Pons (tissue), 1 donor: ENCODE measurements at places on chromosomes 13 and 19.

GRCh38 chr13:113057084-113057483 lies 48.5 kb upstream of the F7 start:
- no peak for DNase-seq

DNA sequence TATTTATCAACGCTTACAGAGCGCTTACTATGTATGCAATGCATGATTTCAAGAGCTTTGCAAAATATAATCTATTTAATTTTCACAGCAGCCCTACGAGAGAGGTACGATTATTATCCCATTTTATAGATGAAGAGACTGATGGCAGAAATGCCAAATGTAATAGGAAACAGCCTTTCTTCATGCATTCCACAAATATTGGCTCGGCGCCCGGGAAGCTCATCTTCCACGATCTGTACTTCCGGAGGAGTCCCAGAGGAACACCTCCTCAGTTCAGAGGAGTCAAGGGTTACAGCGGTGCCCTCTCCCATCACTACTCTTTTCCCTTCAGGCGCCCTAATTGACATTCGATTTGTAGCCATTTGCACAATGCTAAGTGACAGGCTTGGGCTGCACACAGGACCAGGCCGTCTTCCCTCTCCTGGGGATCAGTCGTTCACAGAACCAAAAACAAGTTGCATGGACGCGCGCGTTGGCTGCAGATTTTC lies 1.1 kb upstream of the ARHGAP35 start:
- no peak for DNase-seq

GRCh38 chr19:5182751-5183150 lies 157.9 kb downstream of the PTPRS start:
- no peak for DNase-seq

GRCh38 chr19:48963371-48964204 lies 1.5 kb upstream of the FTL start:
- peak; percentile 71 for DNase-seq

DNA sequence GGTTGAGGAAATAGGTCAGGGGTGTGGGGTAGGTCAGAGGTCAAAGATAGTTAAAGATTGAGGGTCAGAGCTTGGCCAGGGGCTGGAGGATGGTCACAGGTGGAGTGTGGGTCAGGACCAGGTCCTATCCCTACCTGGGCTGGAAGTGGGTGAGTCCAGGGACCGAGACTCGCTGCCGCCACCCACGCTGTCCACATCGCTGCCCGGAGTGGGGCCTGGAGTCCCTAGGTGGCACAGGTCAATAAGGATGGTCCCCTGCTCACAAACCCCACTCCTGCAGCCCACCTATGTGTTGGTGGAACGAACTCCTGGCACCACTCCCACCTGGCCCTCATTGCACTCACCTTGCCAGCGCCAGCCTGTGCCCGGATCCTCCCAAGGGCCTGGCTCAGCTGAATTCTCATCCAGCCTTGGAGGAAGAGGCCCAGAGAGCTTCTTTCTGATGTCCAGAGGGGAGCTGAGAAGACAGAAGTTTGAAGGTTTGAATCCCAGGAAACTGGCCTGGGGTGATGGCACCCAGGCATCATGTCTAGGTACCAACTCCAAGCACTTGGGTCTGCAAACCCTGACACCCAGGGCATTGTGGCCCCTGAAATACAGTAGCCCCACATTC lies 6.8 kb downstream of the GMIP start:
- DNase-seq: no peak

- peak; percentile 15 for DNase-seq
These were observed 8.9 kb upstream of the ZNF527 start for GRCh38 chr19:37361994-37362393.

DNA sequence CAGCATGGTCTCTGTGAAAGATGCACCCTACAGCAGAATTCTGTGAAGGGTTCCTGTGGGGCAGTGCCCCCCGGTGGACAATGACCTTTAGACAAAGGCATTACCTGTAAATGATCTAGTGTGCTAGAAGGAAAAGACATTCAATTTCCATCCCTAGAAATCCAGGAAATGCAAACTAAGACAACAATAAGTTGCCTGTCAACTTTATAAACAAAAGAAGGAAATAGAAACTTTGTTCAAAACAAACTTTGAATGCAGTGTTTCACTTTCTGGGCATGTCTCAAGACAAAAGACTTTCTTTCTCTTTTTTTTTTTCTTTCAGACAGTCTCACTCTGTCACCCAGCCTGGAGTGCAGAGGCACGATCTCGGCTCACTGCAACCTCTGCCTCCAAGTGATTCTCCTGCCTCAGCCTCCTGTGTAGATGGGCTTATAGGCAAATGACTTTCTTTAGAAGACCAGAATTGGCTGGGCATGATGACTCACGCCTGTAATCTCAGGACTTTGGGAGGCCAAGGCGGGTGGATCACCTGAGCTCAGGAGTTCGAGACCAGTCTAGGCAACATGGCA lies 15.5 kb downstream of the TEX101 start:
- no peak for DNase-seq

DNA sequence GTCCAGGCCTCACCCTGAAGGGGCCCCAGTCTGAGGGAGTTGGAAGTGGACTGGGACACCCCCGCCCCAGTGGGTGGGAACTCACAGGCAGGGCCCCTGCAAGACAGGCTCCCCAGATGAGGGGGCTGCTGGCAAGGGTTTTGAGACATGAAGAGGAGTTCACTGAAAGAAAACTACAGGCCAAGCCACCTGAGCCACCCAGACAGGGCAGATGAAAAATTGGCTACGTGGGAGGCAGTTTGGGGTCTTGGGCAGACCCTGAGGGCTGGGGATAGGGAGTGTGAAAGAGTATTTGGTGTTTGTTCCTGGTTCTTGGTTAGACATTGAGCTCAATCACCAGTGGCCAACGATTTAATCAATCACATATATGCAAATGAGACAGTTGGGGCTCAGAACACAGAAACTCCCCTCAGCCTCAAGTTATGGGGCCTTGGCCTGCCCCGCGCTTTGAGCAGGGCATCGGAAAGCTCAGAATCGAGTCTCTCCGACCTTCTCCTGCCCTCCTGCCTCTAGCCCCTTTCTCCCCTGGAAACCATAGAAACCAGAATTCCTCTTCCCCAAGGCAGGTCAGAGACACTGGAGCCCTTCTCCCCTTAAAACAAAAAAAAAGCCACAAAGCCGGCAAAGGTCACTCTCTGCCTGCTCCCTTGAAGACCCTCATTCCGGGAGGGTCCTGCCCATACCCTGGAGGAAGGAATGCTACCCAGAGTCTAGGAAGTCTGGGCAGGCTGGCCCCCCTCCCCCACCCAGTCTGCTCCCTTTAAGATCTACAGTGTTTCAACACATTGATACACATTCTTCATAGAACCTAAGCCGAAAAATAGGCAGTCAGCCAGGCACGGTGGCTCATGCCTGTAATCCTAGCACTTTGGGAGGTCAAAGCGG lies 1.3 kb upstream of the ISYNA1 start:
- no peak for DNase-seq

DNA sequence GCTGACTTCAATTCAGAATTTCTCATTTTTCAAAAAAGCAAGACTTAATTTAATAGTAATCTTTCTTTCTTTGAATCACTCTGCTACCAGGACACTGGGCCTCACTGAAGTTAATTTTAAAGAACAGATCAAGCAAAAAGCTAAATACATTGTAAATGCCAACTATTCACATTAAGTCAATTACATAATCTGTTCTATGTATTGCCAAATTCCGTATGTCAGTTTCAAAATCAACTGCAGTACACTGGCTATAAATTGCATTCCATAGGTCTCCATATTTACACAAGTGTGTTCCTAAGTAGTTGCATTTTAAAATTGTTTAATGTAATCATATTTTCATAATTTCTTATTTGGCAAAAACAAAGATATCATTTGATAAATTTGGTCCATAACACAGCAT lies 10.1 kb downstream of the FOXO1 start:
- DNase-seq: no peak

DNA sequence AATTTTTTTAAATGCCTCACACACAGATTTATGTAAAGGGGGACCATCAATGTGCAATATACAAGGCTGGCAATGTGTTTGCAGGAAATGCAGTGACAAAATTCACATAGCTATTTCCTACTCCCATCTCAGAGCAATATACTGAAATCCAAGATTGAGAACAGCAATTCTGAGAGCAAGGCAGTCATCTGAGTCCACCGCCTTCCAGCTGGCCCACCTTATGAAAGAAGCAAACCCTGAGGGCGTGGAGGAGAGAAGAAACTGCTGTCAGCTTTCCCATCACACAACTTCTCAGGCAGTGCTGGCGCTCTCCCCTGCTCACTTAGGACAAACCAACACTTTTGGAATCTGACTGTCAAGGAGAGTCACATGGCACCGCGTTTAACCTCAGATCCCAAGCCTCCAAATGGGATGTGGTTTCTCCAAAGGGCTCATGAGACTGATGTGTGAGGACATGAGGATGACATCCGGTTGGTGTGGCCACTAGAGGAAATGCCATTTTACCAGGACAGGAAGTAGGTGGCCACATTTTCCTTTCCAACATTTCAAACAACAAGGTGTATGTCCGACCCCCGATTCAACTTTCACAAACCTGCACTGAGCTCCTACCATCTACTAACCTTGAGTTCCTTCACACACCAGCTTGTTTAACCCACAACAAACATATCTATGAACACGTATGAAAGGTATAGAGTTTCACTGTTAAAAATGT lies 3.7 kb upstream of the DOCK9 start:
- DNase-seq: no peak
